ELF-1 (cell line): ENCODE measurements at places on chromosomes 6 and 20.

DNA sequence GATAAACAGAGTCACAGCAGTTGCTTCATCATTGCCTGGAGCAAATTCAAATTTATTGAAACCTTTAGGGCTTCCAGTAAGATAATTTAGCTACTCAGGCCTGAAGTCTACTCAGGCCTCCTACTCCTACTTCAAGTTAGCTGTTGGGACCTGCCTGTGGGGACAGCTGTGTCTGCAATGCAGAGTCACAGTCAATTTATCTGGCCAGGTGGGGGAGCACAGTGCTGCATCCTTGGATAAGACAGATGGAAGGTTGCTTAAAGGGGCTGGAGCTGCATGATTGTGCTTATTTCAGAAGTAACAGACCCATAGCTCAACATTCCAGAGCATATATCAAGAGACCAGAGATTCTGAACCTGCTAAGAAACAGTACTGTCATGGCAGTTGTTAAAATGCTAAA lies 932.1 kb downstream of the QKI start:
- DNase-seq = no peak

DNA sequence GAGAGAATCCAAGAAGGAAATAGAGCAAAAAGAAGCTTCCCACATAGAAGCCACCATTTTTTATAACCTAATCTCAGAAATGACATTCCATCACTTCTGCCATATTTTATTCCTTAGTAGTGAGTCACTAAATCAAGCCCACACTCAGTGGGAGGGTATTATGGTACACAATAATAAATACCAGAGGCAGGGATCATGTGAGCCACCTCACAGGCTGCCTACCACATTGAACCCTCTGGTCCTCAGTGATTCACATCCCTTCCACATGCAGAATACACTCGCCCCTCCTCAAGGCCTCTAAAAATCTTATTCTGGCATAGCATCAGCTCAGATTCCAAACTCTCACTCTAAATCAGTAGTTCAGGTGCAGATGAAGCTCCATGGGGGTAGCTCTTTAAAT lies 49.4 kb downstream of the TMC2 start:
- no peak for DNase-seq

DNA sequence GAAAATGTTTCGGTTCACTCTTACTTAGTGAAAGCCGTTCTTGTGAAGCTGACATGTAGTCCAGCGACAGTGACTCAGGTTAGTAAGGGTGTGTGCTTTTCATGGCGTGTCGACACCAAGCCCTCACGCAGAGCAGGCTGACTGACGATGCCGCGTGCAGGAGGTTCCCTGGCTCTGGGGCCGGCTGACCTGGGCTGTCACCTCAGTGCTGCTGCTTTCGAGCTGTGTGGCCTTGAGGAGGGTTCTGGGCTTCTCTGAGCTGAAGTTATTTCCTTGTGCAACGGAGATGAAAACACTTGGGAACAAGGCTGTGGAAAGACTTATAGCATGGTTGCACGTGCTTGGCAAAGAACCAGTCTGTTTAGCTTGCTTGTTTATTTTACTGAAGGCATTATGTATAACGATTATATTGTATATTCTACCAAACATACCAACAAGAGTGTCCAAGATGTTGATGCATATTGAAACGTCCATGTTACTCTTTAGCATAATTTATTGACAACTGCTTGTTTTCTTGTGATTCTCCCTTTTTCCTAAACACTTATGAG lies 59.2 kb downstream of the PHACTR3 start:
- DNase-seq = no peak

- no peak for DNase-seq
Observed at GRCh38 chr6:21147995-21148394, 445.6 kb upstream of the SOX4 start.

- peak; percentile 19 for DNase-seq
Observed at GRCh38 chr6:32081168-32081990, 27.8 kb downstream of the TNXB start.

DNA sequence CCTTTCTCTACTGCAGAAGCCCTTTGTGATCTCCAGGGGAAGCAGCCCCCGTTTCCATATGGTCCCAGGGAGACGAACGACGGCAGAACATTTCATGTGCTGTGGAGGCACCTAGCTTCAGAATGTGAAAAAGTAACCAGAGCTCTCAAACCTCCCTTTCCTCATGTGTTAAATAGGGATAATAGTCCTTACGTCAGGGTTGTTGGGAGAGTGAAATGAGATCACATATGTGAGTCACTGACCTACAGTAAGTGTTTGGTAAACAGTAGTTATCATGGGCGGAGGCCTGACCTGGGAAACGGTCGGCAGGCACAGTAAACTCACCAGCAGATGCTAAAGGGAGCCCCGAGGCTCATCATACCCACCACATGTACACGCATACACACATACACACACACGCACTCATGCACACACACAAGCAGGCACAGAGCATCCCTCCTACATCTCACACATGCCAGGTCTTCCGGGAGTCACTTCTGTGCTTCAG lies 89.7 kb downstream of the LY86 start:
- peak; percentile 61 for DNase-seq

DNA sequence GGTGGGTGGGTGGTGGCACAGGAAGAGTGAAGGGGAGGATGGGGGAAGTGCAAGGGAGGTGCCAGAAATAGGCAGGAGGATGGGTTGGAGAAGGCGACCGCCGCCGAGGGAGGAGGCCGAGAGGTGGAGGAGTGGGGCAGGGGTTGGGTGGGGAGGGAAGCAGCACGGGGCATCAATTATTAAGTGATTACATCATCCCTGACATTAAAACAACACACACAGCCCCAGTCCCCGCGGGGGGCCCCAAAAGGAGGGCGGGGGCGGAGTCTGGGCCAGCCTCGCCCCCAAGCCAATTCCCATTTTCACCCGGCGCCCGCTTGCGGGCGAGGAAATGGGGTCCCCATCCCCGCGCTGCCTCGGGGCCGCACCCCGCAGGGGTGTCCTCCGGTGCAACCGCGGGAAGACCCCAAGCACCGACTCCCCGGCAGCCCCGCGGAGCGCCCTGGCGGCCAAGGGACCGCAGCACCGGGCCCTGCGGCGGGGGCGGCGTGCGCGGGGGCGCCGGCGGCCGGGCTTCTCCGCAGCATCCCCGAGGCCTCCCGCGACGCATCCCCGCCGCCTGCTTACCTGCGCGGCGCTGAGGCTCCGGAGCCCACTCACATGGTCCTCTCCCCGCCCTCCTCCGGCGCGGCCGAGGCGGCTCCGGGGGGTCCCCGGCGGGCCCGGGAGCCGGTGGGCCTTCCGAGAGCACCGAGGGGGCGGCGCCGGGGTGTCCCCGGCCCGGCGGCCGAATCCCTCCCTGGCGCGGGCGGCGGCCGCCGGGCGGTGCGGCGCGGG lies 663 bp downstream of the FYN start:
- peak; percentile 67 for DNase-seq

DNA sequence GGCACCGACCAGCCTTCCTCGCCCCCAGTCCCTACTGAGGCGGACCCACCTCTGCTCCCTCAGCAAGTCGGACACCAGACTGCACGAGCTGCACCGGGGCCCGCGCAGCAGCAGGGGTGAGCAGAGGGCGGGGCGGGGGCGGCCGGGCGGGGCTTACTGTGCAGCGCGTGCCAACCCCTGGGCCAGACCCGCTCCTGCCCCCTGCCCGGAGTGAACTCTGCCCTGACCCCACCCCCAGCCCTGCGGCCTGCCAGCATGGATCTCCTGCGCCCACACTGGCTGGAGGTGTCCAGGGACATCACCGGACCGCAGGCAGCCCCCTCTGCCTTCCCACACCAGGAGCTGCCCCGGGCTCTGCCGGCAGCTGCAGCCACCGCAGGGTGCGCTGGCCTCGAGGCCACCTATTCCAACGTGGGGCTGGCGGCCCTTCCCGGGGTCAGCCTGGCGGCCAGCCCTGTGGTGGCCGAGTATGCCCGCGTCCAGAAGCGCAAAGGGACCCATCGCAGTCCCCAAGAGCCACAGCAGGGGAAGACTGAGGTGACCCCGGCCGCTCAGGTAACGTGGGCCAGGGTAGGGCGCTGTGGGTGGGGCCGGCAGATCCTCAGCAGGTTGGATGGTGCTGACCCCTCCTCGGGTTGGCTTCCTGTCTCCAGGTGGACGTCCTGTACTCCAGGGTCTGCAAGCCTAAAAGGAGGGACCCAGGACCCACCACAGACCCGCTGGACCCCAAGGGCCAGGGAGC lies 1.5 kb upstream of the SLC2A4RG start:
- no peak for DNase-seq

- DNase-seq = no peak
Observed at GRCh38 chr6:81690073-81690472, 62.4 kb downstream of the TENT5A start.

DNA sequence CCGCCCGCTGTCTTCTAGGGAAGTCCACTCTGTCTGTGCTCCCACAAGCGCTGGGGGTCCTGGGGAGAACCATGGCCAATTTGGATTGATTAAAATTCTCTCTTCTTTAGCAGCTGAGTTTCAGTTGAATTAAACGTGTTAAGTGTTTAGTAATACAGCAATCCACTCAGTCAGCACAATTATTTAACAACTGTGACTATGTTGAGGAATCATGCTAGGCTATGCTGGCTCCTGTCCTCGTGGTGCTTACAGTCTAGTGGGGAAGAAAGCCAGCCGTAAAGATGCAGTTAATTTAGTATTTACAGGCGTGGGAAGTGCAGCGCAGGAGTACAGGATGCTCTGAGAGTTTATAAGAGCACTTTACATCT lies 88.9 kb upstream of the FOXP4 start:
- DNase-seq = no peak

DNA sequence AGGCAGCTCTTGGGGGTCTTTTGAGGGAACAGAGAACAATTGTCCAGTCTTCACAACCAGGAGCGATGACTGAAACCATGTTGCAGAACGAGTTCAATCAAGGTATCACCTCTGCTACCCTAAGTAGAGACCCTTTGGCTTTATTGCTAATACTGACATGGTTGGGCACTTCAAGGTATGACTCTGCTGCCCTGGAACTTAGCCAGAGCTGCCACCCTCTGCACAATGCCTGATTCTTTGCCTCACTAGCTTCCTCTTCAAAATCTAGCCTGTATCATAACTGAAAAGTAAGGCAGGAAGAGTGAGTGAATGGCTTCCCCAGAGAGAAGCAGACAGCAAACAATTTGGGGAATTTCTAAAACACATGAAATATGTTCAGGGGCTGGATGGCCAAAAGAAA lies 592.7 kb upstream of the NRSN1 start:
- no peak for DNase-seq

GRCh38 chr20:56698297-56698696 lies 69.2 kb downstream of the TFAP2C start:
- DNase-seq = no peak

GRCh38 chr20:32991383-32991782 lies 12.8 kb downstream of the SUN5 start:
- no peak for DNase-seq

- DNase-seq = no peak
Observed at GRCh38 chr20:34720266-34720665, 16.1 kb downstream of the TP53INP2 start.

DNA sequence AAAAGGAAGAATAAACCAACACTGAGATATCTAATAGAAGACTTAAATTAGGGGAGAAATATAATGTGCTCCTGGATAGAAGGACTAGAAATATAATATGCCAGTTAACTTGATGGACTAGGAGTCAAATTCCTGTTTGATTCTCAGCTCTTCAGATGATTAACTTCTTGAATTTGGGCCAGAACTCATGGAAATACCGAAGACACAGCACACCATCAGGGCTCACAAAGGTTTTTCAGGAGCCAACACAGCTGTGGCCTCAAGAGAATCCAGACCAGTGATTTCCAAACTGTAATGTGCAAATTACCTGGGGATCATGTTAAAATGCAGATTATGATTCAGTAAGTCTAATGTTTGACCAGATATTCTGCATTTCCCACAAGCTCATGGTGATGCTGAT lies 33.8 kb upstream of the LRRC1 start:
- DNase-seq = no peak

DNA sequence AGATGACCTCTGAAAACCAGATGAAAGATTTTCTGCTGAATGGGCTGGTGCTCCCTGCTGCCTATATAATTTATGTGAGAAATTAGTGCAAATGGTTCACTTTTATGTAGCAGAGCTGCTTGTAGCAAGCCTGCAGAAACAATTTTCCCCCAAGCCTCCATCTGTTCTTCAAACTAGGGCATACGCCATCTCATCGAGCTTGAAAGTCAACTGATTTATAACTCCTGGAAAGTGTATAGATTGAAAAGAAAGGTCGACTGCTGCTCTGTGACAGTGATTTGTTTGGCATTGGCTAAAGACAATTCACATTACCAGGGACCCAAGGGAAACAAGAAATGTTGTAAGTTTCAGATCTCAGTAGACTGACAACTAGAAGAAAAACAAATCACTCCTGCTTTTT lies 93.3 kb downstream of the PACRG start:
- no peak for DNase-seq

GRCh38 chr6:579339-579738 lies 77.6 kb downstream of the HUS1B start:
- no peak for DNase-seq

- DNase-seq = no peak
Observed at GRCh38 chr6:169289619-169290339, 36.1 kb upstream of the THBS2 start.

- no peak for DNase-seq
Observed at GRCh38 chr6:5751525-5752390, 255.0 kb downstream of the NRN1 start.

- peak; percentile 74 for DNase-seq
Observed at GRCh38 chr20:11204926-11205768, 531.3 kb upstream of the JAG1 start.
